Activated CD8-positive, alpha-beta T cell treated with anti-CD3 and anti-CD28 coated beads for 36 hours (primary cell): ENCODE measurements at places on chromosomes 3 and 15. TPM values are rescaled to one million over a fixed set of nuclear protein-coding genes. Genes with fewer than 3 reads are reported as not detected.

GRCh38 chr15:76330080-76330680 is 6.4 kb upstream of the ISL2 start:
- DNase-seq = no peak

- DNase-seq = no peak
Observed at GRCh38 chr3:25044762-25045710, 383.0 kb upstream of the RARB start.

- DNase-seq = no peak
Observed at GRCh38 chr15:89370978-89371227, 36.3 kb upstream of the POLG start.

The HIGD2B gene
- 0.27 TPM for total RNA-seq

The UCN2 gene
- not detected for total RNA-seq

The TICRR gene
- 27.0 TPM for total RNA-seq
